ENCODE measurements at places on chromosomes 12 and 14.

GRCh38 chr12:22116376-22116775, 70.4 kb downstream of the CMAS start:
- no peak for DNase-seq

DNA sequence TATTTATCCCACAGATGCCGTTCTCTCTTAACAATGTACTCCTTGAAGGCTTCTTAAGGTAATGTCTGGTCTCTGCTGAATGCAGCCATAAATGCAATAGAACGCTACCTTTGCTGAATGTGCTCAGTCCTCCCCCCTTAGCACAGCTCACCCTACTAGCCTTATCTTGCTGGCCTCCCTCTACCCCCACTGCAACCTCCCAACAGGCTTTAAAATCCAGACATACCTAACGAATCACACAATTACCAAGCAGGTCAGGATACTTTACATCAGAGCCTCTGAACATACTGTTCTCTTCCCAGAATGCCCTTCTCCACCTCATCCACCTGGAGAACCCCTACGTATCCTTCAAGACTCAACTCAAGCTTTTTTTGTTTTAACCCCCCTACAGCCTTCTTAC, 51.0 kb upstream of the CRADD start:
- no peak for DNase-seq

DNA sequence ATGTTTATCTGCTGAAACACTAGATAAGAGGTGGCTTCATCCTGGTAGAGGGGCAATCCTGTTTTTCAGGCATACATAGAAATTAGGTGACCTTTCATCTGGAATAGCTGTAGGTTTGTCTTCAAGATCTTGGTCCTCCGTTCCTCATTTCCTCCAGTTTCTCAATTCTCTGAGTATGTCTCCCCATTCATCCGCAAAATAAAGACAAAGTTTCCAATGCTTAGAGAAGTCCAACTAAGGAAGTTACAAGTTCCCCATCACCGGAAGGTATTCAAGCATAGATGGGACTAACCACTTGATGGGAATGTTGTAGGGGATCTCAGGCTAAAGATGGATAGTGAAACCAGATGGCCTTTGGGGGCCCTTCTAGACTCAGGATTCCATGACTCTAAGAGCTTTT, 34.3 kb downstream of the ERG28 start:
- DNase-seq, result no peak

GRCh38 chr12:7387289-7387688, 56.7 kb downstream of the CD163L1 start:
- DNase-seq, result no peak

- no peak for DNase-seq
Observed at GRCh38 chr12:50947933-50948626, 4.3 kb upstream of the HIGD1C start.

DNA sequence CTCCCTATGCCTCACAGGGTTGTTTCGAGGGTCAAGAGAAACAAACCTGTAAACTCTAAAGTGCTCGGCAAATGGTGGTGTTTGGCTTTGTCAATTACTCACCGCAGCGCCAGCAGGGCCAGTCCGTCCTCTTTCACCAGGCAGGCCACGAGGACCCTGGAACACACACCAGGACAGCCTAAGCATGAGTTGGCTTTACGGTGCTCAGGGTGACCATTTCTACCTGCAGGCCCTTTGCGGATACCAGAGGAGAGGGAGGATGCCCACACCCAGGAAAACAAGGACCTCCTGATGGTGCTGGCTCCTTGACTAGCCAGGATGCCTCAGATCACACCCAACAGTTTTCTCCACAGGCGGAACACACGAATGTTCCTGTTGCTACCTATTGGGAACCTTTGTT, 11.5 kb downstream of the COL2A1 start:
- no peak for DNase-seq

- no peak for DNase-seq
Observed at GRCh38 chr14:52895000-52895399, 55.9 kb downstream of the FERMT2 start.

- DNase-seq, result no peak
Observed at GRCh38 chr12:57755454-57756372, 810 bp downstream of the MARCHF9 start.

GRCh38 chr12:72546106-72546505, 273.9 kb downstream of the TRHDE start:
- no peak for DNase-seq

DNA sequence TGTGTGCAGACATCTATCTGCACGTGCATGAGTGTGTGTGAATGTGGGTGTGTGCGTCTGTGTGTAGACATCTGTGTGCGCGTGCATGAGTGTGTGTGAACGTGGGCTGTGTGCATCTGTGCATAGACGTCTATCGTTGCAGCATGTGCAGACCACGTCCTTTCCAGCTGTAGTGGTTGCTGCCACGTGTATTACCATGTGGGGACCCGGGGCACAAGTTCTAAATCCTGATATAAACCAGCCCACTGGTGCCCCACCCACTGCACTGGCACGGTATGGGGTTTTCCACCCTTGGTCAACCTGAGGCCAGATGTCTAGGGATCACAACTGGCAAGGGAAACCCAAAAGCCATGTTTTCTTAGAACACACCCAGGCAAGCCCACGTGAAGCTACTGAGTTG, 197.0 kb downstream of the ANO2 start:
- DNase-seq, result no peak

DNA sequence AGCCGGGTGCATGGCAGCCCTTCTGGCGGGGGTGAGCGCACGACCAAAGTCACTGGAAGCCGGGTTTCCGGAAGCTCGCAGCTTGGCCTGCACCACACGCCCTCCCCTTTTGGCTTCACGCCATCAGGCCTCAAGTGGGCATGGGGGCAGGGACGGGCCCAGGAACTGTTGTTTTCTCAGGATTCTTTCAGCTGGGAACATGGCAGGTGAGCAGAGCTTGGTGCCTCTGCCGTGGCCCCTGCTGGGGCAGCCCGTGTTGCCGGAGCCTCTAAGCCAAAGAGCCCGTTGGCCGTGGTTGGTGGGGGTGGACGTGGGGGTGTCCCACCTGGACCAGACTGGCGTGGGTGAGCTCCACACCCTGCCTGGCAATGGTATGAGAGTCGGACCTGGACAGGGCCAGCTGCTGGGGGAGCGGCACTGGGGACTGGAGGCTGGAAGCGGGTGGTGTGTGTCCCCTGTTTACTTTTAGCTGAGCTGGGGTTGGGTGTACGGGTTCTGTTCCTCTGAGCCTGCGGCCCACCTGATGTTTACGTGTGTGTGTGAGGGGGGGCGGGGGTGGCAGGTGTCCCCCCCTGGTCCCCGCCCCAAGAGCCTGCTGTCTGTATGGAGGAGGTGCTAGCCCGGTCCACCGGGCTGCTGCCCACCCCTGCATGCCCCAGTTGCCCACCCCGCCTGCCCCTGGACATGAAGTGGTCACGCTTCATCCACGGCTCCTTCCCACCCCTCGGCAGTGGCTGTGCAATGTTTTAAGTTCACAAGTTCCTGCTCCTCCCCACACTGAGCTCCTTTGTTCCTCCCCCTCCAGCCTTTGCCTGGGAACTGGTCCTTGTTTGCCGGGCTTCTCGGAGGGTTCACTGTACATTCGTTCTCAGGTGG, 28.7 kb upstream of the PLD4 start:
- peak; percentile 43 for DNase-seq

- DNase-seq, result no peak
Observed at GRCh38 chr12:63863658-63864453, 19.4 kb downstream of the SRGAP1 start.

GRCh38 chr14:61285364-61285763, 4.2 kb upstream of the TMEM30B start:
- no peak for DNase-seq

GRCh38 chr14:99790978-99791376, 2.2 kb upstream of the EML1 start:
- no peak for DNase-seq

GRCh38 chr12:1826401-1826800, 6.0 kb downstream of the LRTM2 start:
- DNase-seq, result no peak

DNA sequence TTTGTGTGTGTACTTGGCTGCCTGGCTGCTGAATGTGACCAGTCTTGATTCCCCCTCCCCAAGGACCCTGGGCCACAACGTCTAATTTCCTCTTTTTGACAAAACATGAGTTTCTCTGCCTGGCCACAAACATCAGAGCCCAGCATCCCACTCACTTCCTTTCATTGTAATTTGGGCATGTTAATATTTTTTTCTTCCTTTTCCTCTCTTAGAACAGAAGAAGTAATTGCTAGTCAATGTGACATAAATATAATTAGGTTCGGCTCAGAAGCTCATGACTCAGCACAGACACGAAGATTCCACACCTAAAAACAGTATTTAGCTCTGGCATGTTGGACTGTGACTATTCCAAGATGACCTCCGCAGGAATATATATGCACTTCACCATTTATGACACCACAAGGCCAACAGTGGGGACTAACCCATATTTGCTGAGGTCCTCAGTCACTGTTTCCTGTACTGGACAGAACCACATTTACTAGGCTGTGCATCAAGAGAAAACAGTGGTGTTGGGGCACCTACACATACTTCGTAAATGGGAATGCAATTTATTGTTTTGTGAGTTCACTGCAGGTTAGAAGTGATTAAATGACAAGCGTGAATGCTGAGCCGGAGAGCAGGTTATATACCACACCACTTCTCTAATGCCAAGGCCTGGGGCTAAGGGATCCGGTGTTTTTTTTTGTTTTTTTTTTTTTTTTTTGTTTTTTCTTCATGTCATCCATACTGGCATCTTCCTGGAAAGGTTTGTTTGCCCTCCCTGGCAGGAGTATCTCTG, 4.2 kb downstream of the GSG1 start:
- DNase-seq, result peak; percentile 85

GRCh38 chr14:88995437-88996198, 171.2 kb downstream of the TTC8 start:
- DNase-seq, result no peak

DNA sequence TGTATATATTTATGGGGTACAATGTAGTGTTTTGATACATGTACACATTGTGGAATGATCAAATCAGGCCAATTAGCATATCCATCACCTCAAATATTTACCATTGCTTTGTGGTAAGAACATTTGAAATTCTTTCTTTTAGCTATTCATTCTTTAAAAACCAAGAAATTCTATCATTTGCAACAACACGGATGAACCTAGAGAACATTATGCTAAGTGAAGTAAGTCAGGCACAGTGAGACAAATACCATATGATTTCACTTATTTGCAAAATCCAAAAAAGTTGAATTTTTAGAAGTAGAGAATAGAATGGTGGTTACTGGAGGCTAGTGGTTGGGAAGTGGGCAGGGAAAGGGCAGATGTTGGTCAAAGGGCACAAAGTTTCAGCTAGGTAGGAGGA, 129.3 kb upstream of the PTPRQ start:
- no peak for DNase-seq

DNA sequence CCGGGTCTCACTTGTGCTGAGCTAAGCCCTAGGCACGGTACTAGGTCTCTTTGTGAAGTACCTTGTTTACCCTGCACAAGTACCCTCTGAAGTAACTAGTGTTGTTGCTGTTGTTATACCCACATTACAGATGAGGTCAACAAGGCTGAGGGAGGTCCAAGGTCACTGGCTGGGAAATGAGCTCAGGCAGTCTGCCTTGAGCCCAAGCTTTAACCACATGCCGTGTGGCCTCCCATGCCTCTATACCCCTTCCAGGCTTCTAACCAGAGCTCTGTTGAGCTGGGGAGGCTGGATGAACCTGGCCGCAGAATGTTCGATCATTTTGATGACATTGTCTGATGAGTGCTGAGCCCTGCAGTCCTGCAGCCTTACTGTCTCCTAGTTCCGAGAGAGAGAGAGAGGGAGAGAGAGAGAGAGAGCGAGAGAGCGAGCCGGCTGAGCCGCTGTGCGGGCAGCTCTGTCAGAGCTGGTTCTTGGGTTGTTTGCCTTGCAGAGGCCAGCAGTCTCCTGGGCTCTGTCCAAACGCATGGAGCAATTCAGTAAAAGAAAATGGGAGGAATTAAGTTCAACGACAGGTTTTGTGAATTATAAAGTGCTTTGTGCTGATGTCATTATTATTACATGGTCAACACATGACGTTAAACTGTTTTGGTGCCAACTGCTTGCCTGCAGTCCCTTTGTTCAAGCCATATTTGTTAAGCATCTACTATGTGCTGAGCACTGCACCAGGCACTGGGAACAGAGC, 13.1 kb downstream of the JDP2 start:
- no peak for DNase-seq

GRCh38 chr12:122840580-122841513, 5.6 kb downstream of the HIP1R start:
- no peak for DNase-seq

Measured in HL-60 (cell line).